ENCODE measurements at places on chromosomes 3 and 15. TPM values are rescaled to one million over a fixed set of nuclear protein-coding genes. Genes with fewer than 3 reads are reported as not detected.

Gene CCDC39
- not detected for total RNA-seq

Gene CASR
- total RNA-seq: not detected

Gene LRRC31
- total RNA-seq: not detected

Gene CCDC71
- total RNA-seq: 36.8 TPM

Gene PLS1
- total RNA-seq: 0.97 TPM

Gene MEGF11
- under 0.01 TPM for total RNA-seq

Gene KLHL6
- under 0.01 TPM for total RNA-seq

Gene CELSR3
- total RNA-seq: 1.6 TPM

Gene GPX1
- total RNA-seq: 140 TPM

Gene GATM
- total RNA-seq: not detected

Gene CPEB1
- total RNA-seq: 14.9 TPM

Gene DOCK3
- 0.16 TPM for total RNA-seq

Gene FSIP1
- 15.4 TPM for total RNA-seq

Gene ROBO2
- 271 TPM for total RNA-seq

Gene IL5RA
- total RNA-seq: not detected

Gene CYP19A1
- 2.6 TPM for total RNA-seq

Gene INSYN1
- 6.1 TPM for total RNA-seq

Gene GOLGA8M
- 0.16 TPM for total RNA-seq

Gene SH2D7
- not detected for total RNA-seq

Gene PRSS50
- not detected for total RNA-seq

Gene BCHE
- total RNA-seq: 2.2 TPM

Gene CD47
- total RNA-seq: 123 TPM

Gene INKA1
- total RNA-seq: 11.7 TPM

Gene TTC23
- 27.4 TPM for total RNA-seq

Gene ACTC1
- 1.6 TPM for total RNA-seq

Gene USP8
- total RNA-seq: 64.3 TPM

Gene CA12
- total RNA-seq: 72.9 TPM

Gene KLHL40
- not detected for total RNA-seq

Gene FMN1
- total RNA-seq: 6.8 TPM

Gene WDR93
- total RNA-seq: not detected

Gene FRMD4B
- total RNA-seq: 4.0 TPM

Gene SAMMSON
- total RNA-seq: not detected

Gene ADIPOQ
- not detected for total RNA-seq

Gene TGM5
- not detected for total RNA-seq

Gene VIPR1
- total RNA-seq: 0.32 TPM

Gene CAPN3
- total RNA-seq: 1.9 TPM

Gene KNG1
- not detected for total RNA-seq

Gene SAMD7
- not detected for total RNA-seq

Gene LMAN1L
- not detected for total RNA-seq

Gene DMXL2
- total RNA-seq: 19.7 TPM

Gene MAGEF1
- total RNA-seq: 22.6 TPM

Gene SCAMP5
- total RNA-seq: 1.5 TPM

Measured in hair follicle dermal papilla cell (primary cell).